NAMALWA (cell line): ENCODE measurements at places on chromosomes 6 and 20.

DNA sequence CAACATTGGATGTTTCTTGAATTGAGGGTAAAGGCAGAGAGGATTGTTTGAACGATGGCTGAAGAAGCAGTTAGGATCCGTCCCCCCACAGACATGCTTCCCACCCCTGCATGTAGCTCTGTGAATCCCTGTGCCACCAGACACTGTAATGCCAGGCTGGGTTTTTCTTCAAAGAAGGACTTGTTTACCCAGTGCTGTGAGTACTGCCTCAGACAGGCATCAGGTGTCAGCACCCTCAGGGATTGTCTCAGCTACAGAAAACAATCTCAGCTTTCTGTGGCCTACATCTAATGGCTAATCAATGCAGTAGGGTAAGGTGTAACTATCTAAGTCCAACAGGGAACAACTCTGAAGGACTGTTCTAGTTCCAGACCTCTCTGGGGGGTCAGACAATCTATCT, 853.0 kb upstream of the EPHA7 start:
- no peak for DNase-seq

DNA sequence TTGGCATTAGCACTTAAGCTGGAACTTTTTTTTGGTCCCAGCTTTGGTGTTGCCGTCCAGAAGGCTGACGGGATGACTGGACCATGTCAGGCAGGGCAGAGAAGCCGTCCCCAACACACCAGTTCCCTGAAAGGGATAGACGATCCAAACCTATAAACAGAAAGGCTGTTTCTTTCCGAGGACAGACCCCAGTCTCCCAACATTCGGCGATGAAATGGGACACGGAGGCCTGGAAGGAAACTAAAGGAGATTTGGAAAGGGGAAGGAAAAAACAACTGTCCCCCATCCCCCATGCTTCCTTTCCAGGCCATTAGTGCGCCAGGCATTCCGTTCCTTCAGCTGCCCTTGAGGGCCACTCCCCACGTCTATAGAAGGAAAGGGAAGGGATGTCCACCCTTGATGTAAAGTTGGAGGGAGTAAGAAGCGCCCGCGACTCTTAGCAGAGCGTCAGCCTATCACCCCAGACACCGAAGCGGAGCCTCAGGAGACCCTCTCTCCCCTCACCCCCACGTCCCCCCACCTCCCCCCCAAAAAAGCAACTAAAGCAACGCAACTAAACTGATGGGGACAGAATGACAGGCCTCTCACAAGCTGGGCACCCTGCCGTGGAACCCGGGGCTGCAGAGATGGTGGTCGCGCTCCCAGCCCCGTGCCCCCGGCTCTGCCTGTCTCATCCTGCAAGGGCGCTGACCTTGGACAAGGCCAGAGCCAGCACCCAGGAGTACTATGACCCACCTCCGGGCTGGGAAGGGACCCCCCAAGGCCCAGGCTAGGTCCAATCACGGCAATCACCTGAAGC, 638 bp downstream of the BLCAP start:
- peak; percentile 14 for DNase-seq

DNA sequence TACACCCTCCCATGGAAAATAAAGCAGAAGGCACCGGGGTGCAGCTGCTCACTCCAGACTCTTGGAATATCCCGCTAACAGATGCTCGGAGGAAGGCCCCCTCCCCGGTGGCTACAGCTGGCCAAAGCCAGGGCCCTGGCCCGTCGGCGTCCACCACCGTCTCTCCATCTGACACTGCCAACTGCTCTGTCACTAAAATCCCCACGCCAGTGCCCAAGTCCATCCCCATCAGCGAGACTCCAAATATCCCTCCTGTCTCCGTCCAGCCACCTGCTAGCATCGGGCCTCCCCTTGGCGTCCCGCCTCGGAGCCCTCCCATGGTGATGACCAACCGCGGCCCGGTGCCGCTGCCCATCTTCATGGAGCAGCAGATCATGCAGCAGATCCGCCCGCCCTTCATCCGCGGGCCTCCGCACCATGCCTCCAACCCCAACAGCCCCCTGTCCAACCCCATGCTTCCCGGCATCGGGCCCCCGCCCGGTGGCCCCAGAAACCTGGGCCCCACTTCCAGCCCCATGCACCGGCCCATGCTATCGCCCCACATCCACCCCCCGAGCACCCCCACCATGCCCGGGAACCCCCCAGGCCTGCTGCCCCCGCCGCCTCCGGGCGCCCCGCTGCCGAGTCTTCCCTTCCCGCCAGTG, 143.9 kb downstream of the SOBP start:
- no peak for DNase-seq

DNA sequence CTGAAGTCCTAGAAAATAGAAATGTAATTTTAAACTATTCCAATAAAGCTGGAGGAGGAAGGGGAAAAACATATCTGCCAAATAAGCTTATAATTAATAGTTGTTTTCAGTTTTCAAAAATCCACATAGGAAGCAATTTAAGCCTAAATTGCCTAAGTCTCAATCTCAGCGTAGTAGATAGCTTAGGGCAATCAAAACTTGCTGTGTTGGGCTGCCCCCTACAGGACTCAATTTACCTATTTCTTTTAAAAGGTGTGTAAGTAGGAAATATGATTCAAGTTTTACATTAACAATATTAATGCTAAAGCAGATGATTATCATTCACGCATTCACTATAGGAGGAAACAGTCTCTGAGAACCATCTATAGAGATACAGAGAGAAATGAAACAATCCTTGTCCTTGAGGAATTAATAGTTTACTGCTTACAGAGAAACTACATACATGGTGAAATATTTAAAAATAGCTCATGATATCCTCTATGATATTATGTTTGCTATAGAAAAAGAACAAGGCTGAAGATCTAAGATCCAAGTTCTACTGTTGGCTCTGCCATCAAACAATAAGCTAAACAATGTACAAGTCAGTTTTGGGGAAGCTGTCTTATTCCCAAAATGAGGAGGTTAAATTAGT, 102.1 kb downstream of the ATG5 start:
- peak; percentile 83 for DNase-seq

DNA sequence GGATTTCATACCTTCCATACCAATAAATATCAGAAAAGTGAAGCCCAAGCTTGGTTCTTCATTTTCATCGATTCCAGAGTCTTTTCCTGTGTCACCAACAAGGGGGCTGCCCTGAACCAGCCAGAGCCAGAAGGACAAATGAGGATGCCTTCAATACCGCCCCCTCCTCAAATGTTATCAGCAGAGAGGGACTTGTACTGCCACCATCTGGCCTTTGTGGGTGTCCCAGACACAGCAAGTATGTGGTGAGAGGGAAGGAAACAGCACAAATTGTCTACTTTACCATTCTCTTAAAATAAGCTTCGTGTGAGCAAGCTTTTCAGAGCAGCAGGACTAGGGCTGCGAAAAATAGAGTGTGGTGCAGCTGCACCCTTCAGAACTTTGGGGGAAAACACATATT, 165.3 kb downstream of the SOBP start:
- DNase-seq, result peak; percentile 61

GRCh38 chr20:50532221-50532620, 22.0 kb downstream of the PTPN1 start:
- no peak for DNase-seq

DNA sequence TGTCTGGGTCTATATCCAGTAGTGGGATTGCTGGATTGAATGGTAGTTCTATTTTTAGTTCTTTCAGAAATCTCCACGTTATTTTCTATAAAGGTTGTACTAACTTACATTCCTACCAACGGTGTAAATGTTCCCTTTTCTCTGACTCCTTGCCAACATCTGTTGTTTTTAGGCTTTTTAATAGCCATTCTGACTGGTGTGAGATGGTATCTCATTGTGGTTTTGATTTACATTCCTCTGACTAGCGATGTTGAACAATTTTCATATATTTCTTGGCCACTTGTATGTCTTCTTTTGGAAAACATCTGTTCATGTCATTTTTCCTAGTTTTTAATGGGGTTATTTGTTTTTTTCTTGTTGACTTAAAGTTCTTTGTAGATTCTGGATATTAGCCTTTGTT, 99.3 kb downstream of the BMP2 start:
- no peak for DNase-seq

- no peak for DNase-seq
These were observed 30.6 kb downstream of the KCNG1 start for GRCh38 chr20:50992336-50992732.

- no peak for DNase-seq
These were observed 114.0 kb upstream of the FKBP1C start for GRCh38 chr6:63097222-63097621.

DNA sequence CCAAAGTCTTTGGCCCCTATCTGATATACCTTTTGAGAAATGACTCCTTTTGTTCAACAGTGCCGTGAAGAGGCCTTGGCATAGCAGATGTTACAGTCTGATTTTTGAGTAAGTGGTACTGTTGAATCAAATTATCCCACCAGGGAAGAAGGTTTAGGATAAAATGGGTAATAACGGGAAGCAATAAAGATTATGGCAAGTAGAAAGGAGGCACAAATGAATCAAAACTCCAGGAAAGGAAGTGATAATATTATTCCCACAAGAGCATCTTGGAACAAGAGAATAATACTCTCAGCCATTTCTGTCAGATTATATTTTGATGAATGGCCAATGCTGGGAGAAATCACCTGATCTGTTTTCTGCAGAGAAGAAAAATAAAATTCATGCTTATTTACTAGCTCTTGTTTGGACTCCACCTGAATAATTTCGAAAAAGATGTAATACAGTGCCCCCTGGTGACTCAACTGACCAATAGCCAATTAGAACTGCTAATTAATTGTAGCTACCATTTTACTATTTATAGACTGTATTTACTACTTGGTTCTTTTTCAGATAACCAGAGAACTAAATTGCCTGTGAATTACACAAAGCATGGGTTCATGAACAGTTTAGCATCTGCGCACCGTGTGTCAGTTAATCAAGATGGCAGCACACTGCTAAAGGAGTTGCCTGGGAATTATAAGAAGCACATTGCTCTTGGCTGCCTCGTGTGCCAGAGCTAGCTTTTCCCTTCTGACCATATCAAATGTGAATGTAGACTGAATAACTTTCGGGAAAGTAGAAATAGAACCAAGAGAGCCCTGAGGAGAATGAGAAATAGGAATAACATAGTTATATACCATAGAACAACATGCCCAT, 78.5 kb upstream of the TRDN start:
- peak; percentile 66 for DNase-seq

DNA sequence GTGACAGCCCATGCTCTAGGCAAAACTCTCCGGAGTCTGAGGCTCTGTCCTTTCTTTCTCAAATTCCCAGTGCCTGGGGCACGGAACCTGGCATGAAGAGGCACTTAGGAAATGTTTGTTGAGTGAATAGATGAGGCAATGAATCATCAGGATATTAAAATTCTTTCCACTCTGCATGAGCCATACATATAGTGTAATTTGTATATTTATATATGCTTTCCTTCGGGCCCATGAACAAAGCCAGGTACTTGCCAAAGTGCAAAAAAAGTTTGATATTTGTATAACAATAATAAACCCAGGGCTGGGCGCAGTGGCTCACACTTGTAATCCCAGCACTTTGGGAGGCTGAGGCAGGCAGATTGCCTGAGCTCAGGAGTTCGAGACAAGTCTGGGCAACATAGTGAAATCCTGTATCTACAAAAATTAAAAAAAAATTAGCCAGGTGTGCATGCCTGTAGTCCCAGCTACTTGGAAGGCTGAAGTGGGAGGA, 212.3 kb upstream of the ZNF217 start:
- no peak for DNase-seq

DNA sequence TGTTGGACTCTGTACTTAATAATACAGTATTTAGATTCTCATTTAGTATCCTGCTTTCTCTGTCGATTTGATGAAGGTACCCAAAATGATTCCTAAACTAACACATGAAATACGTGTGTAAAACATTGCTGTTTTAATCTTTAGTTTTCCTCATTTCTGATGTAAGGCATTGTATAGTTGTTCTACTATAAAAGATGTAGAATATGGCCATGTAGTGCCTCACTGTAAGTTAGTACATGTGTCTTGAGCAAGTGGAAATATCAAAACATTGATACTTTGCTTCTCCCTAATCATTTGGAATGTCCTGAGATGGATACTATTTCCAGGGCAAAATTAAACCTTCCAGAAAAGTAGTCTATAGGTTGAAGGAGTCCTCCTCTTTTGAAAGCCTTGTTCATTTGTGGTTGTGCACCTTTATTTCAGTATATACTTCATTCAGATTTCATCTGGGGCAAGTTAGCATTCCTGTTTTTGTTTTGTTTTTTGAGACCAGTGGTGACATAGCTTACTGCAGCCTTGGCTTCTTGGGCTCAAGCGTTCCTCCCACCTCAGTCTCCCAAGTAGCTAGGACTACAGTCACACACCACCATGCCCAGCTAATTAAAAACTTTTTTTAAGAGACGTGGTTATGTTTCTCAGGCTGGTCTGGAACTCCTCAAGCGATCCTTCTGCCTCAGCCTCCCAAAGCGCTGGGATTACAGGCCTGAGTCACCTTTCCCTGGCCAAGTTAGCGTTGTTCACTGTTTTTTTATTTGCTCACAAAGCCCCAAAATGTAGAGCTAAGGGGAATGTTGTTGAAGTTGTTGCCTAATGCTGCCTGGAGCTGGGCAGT, 11.6 kb downstream of the SRSF3 start:
- DNase-seq, result peak; percentile 58

- DNase-seq, result no peak
These were observed 257.7 kb downstream of the CDKAL1 start for GRCh38 chr6:20791944-20792343.

GRCh38 chr6:21469213-21469612, 124.3 kb upstream of the SOX4 start:
- no peak for DNase-seq

DNA sequence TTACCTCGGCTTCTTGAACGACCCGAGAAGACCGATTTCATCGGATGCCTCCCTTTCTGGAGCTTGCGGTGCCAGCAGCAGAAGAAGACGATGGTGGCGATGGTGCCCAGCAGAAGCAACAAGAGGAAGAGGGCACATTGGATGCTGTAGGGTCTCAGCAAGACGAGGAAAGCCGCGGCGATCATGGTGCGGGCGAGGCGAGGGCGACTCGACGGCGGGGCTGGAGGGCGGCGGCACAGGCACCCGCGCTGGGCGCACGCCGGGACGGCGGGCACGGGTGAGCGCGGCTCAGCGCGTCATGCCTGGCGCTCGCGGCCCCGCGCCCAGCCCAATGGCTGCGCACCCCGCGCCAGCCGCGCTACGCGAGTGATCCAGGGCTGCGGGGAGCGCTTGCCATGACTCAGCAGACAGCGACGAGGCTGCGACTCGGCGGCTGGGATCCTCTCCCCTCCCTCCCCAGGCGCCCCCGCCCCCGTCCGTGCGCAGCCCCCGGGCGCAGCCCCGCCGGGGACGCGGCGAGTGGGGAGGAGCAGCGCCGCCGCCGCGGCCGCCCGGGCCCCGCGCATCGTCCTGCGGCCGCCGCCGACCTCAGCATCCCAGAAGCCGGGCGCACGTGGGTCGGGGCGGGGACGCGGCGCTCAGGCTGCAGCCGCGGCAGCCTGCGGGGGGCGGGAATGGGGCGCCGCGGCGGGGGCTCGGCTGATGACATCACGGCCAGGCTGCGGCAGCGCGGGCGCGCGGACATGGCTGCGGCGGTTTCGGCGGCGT, at the start of gene BEND6:
TSS of gene BEND6 (plus strand) at position 705 of the 768 bp plus-strand sequence. CDS start 26,704 bp downstream, outside the sequence.
- peak; percentile 14 for DNase-seq
